Activated CD4-positive, alpha-beta T cell treated with anti-CD3 and anti-CD28 coated beads, Interleukin-2, amount 50 U/mL, for 4 hours (primary cell): ENCODE measurements at places on chromosomes 2 and 18.

DNA sequence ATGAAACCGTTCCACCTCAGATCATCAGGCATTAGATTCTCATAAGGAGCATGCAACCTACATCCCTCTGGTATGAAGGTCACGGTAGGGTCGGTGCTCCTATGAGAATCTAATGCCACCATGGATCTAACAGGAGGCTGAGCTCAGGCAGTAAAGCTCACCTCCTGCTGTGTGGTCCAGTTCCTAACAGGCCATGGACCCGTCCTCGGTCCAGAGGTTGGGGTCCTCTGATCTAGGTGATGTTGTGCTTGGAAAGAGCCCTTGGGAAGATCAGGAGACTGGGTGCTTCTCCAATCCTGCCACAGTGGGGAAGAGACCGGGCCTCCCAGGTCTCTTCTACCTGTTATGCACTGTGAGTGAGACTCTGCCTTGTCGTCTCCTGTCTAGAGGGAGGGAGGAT, 104.6 kb downstream of the ACKR3 start:
- DNase-seq = no peak

DNA sequence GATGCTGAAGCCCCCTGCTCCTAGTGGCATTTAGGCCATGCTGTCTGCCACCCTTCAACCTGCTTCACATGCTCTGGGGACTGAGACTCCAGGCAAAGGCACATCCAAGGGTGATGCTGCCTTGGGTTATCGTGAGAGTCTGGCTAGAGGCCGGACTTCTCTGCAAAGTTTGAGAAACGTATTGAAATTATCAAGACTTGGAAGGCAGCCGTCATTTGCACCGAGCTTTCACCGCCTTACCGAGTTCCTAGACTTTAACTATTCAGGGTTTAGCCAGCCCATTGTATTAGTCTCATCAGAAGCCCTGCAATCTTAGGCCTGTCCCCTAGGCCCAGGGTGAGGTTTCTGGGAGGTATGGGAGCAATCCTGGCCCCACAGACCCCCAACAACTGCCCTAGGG, 34.0 kb downstream of the RDH14 start:
- no peak for DNase-seq

DNA sequence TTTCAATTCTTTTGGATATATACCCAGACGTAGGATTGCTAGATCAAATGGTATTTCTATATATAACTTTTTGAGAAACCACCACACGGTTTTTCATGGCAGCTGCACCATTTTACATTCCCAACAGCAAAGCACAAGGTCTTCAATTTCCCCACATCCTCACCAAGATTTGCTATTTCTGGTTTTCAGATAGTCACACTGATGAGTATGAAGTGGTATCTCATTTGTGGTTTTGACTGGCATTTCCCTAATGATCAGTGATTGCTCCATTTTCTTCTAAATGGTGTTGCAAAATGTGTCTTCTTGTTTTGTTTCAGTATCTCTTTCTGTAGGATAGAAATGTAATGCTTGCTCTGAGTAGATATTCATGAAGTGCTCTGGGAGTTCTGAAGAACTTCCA, 52.0 kb downstream of the ANKRD44 start:
- DNase-seq = no peak

GRCh38 chr2:135815269-135815668, 21.7 kb downstream of the LCT start:
- DNase-seq = no peak

GRCh38 chr2:19062370-19062769, 296.1 kb downstream of the OSR1 start:
- DNase-seq = no peak

DNA sequence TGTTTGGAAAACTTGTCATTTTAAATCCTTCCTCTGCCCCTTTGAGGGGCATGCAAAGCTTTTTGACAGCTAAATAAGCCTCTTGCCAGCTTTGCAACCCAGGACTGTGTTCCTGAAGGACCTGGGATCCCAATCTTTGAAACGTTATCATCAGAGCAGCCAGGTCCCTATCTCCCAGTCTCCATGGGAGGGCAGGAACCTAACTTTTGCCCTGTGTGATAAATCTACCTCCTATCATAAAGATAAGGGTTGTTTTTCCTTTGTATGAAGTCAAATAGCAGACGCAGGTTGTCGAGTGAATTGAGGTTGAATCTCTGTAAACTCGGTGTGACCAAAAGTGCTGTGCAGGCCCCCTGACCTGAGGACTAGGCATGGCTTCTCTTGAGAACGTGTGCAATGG, 30.1 kb downstream of the TPRKB start:
- no peak for DNase-seq

DNA sequence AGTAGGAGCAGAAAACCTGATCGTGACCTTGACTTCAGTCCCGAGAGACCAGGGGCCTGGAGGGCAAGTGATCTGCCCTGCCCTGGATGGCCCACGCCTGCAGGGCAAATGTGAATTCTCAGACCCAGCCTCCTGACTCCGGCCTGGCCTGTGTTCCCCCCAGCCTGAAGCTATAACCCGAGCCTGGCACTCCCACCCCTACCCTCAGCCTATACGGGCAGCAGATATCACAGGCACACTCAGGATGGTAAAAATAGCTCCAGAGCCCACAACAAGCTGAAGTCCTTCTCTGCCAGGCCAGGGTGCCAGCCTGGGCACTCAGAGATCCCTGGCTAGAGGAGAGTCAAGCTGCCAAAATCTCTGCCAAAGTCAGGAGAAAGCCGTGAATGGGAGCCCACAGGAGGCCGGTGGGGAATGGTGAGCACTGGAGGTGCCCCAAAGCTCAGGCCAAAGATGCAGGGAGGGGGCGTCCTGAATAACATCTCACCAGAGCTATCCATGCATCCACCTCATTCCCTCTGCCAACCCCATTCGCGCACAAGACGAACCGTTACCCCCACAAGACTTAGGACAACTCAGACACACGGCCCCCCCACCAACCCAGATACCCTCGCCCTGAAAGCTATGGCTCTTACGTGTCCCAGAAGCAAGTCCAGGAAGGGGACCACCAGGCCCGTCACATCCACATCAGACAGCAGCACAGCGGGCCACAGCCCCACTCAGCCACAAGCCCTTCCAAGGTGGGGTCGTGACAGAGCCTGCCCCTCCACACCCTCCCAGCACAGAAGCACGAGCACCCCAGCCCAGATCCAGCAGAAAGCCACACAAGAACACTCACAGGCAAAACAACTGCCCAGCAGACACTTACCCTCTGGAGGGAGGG, 144.9 kb downstream of the TNS1 start:
- DNase-seq = no peak

DNA sequence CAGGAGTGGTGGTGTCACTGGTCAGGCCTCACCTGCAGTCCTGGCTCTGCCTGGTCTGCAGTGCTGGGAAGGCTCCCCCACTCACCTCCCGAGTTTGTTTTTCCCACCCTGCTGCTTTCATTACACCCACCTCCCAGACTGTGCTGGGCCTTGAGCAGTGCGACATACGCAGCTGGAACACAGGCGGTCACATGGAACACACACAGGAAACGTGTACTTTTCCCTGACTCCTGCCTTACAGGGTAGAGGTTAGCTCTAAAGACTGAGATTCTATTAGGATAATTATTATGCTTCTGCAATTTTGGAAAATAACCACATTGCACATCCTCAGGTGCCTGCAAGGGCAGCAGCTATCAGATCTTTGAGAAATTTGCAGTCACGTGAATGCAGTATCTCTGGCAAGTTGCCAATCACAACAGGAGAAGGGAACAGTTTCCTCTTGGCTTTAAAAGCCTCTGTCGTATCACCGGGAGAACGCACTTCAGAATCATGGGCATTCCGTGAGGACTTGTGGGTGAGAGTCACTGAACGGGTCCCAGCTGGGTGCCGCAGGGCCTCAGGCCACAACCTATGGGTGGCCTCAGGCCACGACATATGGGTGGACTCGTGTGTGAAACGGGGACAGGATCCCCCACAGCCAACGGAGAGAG, 136.5 kb downstream of the ZNF236 start:
- no peak for DNase-seq

GRCh38 chr18:1599196-1599595, 694.5 kb downstream of the ADCYAP1 start:
- no peak for DNase-seq

GRCh38 chr2:159402790-159403189, 116.3 kb upstream of the WDSUB1 start:
- DNase-seq = no peak

DNA sequence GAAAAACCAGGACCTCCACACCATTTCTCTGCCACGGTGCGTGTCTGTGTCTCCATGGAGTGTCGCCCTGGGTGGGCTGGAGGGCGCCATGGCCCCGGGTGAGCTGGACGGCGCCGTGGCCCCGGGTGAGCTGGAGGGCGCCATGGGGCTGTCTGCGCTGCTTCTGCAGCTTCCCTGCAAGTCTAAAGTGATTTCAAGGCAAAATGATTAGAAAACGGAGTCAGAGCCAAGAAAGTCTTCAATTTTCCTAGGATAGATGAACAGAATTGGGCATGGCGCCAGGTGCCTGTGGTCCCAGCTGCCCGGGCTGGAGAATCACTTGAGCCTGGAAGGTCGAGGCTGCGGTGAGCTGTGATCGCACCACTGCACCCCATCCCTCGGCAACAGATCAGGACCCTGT, 27.7 kb upstream of the NFATC1 start:
- DNase-seq = no peak

DNA sequence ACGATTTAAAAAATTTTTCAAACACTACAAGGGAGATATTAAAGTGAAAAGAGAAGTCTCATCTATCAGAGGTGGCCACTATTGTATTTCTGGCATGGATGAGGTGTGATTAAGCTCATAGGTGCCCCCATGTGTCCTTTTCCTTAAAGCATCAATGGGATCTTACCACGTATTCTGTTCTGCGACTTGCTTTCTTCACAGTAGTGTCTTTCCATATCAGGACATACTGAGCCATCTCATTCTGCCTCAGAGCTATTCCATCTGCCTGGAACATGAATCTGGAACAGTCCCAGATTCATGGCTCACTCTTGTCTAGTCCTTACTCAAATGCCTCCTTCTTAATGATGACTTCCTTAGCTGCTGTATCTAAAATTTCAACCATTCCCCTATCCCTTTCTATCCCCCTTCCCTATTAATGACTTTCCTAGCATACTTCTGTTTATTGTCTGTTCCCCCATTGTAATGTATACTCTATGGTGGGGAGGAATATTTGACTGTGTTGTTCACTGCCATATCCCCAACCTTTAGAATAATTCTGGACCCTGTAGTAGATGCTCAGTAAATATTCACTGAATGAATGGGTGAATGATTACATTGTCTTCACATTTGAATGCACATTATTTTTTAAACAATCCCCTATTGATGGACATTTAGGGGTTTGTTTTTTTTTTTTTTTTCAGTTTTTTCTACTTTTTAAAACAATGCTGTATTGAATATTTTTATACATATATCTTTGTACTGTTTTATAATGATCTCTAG, 11.1 kb downstream of the STAMBP start:
- DNase-seq = no peak

DNA sequence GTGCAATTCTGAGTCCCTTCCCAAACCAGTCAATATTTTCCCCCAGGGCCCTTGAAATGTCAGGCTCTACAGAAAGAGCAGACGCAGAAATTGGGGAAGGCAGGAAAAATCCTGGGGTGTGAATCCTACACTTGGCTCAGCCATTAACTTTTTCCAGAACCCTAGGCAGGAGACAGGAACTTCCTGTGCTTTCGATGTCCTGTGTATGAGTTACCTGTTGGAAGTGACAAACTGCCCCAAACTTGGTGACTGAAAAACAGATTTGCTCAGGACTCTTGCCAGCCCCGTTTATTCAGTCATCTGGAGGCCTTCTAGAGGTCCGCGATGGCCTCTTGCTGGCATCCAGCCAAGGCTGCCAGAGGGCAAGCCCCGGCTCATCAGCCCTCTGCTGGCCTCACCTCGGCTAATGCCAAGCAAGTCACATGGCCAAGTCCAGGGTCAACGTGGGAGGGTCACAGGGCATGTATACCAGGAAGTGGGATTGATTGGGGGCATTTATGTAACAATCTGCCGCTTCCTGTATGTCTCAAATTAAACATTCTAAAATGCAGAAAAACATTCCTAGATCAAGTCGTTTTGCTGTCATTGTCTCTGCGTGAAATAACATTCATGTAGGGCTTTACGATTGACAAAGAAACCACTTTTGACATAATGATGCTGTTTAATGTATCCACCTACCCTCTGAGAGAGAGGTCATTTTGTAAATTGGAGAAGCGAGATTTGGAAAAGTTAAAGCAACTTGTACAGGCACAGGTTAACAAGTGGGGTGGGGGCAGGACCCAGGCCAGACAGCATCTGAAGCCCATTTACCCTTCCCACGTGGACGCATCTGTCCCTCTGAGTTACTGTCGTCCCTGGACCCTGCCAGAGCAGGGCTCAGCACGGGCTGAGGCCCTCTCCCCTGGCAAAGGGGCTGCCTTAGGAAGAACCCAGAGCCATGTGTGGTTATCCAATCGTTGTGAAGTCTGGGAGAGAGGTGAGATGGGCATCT, 179.4 kb downstream of the INHBB start:
- DNase-seq = no peak

DNA sequence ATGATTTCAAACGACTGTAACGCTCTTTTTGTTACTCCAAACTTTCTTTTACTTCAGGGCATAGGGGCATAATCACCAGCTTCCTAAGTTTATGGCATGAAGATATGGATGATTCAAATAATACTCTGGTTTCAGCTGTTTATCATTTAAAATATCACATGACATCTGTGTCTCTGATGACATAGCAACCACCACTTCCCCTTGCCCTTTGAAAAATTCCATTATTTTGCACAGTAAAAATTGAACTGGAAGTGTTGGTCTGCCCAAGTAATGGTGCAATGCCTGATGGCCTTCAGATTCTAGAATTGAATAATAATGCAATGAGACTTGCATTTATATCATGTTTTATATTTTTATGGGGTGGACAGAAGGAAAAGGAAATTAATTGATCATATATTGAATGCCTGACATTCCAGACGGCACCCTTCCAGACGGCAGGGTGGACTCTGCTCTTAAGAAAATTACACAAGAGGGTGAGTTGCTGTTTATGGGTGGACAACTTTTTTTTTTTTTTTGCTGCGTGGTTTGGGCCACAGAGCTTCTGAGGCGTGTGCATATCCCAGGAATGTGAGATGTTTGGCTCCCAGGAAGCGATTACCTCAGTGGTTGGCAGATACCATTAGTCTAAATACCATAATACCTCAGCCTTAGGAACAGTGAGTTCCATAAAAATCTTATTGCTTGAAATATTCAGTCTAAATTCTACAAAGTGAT, 101.7 kb upstream of the ZNF521 start:
- DNase-seq = no peak

- no peak for DNase-seq
Measured at GRCh38 chr2:216279459-216279858, 92.8 kb downstream of the MARCHF4 start.

GRCh38 chr2:44495544-44495943, 133.8 kb downstream of the CAMKMT start:
- no peak for DNase-seq

GRCh38 chr2:84844141-84844540, 36.7 kb downstream of the TRABD2A start:
- DNase-seq = no peak

- DNase-seq = no peak
Measured at GRCh38 chr18:74226156-74226555, 65.6 kb downstream of the CYB5A start.

DNA sequence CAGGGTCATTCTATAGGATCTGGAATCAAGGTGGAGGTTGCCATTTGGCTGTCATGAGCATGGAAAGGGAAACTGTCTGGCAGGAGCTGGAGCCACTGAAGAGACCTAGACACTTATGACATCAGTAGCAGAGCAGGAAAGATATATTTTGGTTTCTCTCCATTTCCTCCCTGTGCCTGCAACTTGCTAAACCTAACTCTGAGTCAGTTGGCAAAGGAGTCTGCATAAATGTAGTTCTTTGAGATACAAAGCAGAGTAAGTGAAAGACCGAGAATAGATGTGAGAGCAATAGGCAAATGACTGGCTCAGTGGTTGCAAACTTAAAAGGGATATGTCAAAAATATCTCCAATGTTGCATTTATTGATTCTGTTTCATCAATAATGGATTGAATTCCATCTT, 757.7 kb downstream of the KCNJ3 start:
- no peak for DNase-seq
